ENCODE measurements at places on chromosomes 12 and 14.

DNA sequence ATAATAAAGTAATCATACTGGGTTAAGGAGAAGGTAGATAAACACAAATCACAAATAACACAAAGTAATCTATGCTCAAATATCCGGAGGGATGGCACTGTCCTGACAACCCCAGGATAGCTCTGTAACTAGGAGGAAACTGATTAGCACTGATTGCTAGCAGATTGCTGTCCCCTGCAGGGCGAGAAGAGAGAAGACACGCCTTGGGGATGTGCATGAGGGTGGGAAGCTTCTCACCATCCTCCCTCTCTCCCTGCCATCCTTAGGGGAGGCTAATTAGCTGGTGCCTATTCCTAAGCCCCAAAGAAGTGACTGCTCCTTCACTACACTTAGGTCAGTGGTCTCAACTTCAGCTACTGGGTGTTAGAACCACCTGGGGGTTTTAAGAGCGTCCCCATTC, 27.0 kb upstream of the TMEM260 start:
- DNase-seq = no peak

- DNase-seq = no peak
Observed at GRCh38 chr14:71730471-71730870, 201.8 kb upstream of the RGS6 start.

DNA sequence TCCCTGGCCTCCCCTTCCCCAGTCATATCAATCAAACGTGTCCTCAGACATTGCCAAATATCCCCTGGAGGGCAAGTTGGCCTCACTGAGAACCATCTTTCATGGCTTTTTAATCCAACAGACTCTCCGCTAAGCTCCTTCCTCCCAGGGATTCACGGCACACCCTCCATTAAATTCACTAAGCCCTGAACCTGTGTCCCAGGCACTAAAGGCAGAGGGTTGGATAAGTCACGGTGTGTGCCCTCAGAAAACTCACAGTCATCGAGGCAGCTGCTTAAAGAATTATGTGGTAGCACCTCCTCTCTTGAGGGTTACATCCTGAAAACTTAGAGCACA, 167.1 kb downstream of the PIWIL1 start:
- DNase-seq = no peak

DNA sequence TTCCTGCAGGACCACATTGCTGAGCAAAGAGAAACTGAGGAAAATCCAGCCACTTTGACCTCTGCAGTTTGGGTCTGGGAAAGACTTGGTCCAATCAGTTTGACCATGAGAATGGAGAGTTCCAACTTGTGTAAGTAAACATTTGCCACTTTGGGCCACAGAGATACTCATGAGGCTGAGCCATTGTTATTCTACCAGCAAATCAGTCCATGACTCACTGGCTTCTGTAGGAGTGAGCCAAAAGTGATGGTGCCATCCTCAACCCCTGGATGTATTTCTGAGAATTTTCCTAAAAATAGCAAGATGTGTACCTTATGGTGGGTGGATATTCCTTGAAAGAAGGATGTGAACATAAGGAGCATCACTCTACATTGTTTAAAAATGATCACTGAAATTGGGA, 192.9 kb upstream of the OR4E1 start:
- no peak for DNase-seq

GRCh38 chr12:108048686-108049085, 80.4 kb upstream of the WSCD2 start:
- no peak for DNase-seq

GRCh38 chr12:42187799-42188198, 43.1 kb upstream of the GXYLT1 start:
- DNase-seq = no peak

- DNase-seq = no peak
Observed at GRCh38 chr12:46368138-46368537, 4.4 kb downstream of the SLC38A2 start.

GRCh38 chr14:105216490-105217247, 31.7 kb upstream of the BTBD6 start:
- DNase-seq = no peak

DNA sequence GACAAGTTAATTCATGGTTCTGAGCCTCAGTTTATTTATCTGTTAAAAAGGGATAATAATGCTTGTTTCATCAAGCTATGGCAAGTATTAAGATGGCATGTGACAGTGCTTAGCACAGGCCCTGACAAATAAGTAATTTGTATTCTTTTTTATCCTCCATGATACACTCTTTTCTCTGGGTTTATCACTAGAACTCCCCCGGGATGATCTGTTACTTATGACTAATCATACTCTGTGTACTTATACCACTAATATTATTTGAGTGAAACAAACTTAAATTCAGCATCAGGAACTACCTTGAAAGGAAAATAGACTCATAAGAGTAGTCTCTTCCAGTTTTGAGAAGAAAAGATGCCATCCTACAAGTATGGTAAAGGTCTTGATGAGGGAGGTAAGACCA, 283.8 kb downstream of the PAWR start:
- no peak for DNase-seq

GRCh38 chr12:120680165-120680738, 6.7 kb upstream of the MLEC start:
- no peak for DNase-seq

- DNase-seq = no peak
Observed at GRCh38 chr12:53969588-53970259, 3.2 kb upstream of the HOXC11 start.

Measured in stimulated activated CD4-positive, alpha-beta T cell treated with anti-CD3 and anti-CD28 coated beads, Interleukin-1b, Interleukin-23, amount 100 ng/mL, for 1 hour (primary cell).